NCI-H774 (cell line): ENCODE measurements at places on chromosomes 13 and 19.

DNA sequence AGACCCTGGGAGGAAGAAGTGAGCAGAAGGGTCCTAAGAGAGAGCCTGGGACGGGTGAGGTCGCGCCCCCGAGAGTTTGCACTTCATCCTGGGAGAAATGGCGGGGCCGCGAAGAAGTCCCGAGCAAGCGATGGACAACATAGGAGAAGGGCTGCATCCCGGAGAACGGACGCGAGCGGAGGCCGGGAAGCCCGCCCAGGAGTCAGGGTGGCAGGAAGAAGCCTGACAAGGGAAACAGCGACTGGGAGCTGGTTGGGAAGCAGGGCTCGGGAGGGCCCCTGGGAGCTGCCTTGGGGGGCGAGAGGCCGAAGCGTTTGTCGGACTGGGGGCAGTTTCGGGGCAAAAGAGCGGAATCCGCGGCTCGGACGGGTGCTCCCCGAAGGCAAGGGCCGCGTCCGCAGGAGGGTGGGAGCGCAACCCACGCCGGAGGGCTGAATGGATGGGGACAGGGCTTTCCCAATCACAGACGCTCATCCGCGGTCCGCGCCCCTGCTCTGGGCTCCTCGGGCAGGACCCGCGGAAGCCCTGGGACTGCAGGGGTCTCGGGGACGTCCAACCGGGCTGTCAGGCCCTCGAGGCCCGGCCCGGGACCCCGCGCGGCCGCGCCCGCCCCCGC lies 469 bp downstream of the ABHD17A start:
- no peak for DNase-seq

GRCh38 chr19:55644842-55645511 lies 1.5 kb downstream of the ZNF581 start:
- no peak for DNase-seq

DNA sequence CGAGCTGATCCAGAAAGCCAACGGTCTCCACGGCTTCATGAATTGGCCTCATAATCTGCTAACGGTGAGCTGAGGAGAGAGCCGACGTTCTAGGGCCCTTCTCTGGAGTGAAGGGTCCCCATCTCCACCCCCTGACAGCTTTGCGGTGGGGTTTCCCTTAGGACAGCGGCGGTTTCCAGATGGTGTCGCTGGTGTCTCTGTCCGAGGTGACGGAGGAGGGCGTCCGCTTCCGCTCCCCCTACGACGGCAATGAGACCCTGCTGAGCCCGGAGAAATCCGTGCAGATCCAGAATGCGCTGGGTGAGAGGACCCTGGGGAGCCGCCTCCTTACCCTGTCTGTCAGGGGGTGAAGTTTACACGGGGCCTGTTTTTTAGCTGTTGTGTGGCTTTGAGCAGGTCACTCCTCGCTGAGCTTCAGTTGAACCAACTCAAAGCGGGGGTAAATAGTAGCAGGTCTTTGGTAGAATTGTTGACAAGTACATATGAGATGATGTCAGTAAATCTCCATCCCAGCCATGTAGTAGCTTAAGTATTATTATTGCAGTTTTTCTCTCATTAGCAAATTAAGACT lies 801 bp downstream of the QTRT1 start:
- no peak for DNase-seq

DNA sequence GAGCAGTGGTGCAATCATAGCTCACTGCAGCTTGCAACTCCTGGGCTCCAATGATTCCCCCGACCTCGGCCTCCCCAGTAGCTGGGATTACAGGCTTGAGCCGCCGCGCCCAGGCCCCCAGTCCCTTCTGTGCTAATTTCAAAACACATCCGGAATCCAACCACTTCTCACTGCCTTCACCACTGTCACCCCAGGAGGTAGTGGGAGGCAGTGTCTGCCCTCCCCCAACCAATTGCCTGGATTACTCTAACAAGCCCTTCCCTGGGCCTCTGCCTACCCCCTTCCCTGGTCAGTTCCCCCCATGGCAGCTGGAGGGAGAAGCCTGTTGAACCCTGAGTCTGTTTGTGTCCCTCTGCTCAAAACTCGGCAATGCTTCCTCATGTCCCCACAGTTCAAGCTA lies 2.3 kb downstream of the PRAM1 start:
- no peak for DNase-seq
